CD4-positive, alpha-beta T cell treated with Interleukin-2 at 100 ng/mL for 4 hours (primary cell): ENCODE measurements at places on chromosomes 13 and 19.

GRCh38 chr13:41579168-41579567 is 121.8 kb downstream of the RGCC start:
- no peak for DNase-seq

DNA sequence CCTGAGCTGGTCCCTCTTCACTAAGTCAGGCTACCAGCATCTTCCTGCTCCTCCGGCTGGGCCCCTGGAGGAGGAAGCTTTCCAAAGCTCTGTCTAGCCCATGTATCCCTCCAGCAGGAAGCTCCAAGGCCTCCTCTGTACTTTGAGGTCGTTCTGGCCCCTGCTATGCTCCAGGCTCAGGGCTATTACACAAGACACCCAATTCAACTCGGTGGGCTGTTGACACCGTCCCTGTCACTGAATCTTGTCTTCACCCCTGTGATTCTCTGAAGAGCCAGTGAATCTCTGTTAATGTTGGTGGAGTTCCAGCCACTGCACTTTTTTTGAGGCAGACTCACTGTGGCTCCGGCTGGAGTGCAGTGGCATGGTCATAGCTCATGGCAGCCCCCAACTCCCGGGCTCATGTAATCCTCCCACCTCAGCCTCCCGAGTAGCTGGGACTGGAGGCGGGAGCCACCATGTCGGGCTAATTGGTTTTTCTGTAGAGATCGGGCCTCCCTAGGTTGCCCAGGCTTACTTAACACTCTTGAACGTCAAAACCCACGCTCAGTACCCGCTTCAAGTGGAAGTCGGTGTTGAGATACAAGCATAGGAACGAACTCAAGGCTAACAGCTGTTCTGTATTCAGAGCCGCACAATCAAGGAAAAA is 512 bp upstream of the REX1BD start:
- no peak for DNase-seq

GRCh38 chr19:1566392-1567115 is 1.6 kb downstream of the MEX3D start:
- DNase-seq: no peak

DNA sequence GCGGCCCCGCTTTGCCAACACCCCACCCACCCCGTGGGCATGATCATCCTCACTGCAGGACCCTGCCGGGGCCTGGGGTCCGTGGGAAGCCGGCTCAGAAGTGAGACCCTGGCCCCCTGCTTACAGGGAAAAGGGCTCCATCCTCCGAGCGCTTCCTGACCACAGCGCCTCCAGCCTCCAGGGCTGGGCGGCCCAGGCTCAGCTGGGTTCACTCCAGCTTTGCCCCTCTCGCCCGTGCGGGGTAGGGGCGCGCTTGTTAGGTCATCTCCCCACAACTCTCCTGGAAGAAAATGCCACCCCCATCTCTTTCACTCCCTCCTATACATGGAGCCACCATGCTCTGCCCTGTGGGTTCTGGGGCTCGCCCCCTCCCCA is 6.6 kb upstream of the C1QTNF9B start:
- DNase-seq: no peak

- DNase-seq: no peak
Measured at GRCh38 chr19:33358408-33358807, 15.1 kb upstream of the CEBPG start.

DNA sequence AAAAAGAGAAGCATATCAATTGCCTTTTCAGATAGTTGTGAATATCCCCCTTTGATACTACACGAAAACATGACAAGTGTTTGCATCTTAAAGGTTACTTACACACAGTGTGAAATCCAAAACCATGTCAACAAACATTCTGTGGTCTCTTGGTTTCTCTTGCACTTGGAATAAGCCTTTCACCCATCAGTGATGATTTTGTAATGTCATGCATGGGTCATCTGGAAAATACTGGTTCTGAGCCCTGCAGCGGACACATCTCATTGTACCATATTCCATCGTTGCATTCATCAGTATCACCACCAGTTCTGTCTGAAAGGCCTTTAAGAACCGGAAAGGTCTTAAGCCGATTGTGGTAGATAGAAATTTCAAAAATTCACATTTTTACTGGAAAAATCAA is 65.4 kb upstream of the SOX1 start:
- DNase-seq: no peak

DNA sequence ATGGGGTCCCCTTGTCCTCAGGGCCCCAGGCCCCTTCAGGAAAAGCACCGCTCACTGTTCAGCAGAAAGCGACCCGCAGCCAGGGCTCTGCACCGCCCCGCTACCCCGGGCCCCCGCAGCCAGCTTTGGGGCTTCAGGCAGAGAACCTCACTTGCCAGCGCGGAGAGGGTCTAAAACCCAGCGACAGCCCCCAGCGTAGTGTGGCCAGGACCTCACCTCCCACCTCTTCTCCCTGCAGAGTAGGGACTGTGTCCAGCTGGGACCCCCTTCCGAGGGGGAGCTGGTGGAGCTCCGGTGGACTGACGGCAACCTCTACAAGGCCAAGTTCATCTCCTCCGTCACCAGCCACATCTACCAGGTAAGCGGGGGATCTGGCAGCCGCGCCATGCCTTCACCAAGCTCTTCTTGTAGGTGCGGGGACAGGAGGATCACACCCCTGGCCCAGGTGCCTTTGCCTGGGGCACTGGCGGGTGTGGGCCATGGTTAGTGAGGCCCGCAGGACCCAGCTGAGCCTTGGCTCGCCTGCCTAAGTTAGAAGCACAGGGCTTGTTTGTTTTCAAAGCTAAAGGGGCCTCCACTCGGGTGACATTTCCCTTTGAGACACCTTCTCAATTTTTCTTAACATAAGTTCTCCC is 175.7 kb downstream of the KDM4B start:
- no peak for DNase-seq

DNA sequence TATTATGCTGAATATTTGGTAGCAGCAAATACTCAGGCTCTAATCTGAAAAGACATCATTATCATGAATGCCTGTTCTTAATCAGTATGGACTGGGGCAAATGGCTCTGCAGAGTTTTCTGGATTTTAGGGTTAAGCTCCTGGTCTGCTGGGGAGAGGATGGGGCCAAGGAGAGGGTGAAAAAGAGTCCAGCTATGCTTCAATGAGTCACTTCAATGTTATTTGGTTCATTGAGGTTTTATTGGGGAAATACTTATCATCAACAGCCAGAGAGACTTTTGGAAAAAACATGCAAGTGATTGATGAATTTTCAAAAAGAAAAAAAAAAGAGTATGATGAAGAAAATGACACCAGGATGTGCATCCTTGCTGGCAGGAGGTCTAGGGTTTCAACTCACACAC is 278.3 kb downstream of the UQCRFS1 start:
- DNase-seq: no peak

- DNase-seq: no peak
Measured at GRCh38 chr13:21909331-21909730, 238.5 kb downstream of the FGF9 start.

GRCh38 chr13:42350141-42350540 is 78.2 kb downstream of the AKAP11 start:
- DNase-seq: no peak

DNA sequence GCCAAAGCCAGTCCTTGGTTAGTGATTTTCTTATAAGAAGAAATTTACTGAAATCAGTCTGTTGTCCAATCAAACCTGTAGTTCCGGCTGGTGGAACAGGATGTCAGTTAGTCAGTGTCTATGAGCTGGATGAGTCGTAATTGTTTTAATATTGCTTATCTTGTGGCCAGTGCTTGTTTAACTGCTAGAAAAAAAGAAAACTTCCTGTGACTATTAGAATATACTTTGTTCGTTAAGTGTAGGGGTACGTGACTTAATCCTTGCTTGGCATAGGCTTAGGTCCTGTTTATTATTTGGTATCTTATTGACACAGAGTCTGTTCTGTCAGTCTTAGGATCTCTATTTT is 1484.8 kb upstream of the MIR17HG start:
- no peak for DNase-seq

GRCh38 chr13:44471686-44472085 is 98.1 kb downstream of the SERP2 start:
- no peak for DNase-seq

GRCh38 chr13:90792335-90792734 is 555.2 kb upstream of the MIR17HG start:
- no peak for DNase-seq

GRCh38 chr13:23349161-23349897 is 84.2 kb downstream of the SACS start:
- DNase-seq: no peak

GRCh38 chr19:50039968-50040367 is 14.2 kb downstream of the ZNF473 start:
- DNase-seq: no peak

GRCh38 chr13:56861476-56861875 is 279.2 kb upstream of the PRR20A start:
- DNase-seq: no peak

DNA sequence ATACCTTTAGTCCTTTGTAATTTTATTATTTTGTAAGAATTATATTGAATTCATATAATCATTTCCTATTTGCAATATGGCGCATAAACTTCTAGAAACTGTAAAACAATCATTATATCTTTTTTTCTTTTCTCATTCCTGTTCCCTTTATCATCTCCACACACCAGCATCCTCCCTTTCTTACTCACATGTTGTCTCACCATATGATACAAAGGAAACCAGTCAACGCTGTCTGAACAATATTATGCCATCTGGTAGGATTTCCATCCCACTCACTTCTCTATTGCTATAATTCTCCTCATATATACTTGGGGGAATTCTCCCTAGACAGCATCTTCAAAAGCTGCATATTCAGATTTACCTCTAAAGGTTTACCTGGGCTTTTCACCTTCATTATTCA is 389.8 kb downstream of the NDFIP2 start:
- DNase-seq: no peak

DNA sequence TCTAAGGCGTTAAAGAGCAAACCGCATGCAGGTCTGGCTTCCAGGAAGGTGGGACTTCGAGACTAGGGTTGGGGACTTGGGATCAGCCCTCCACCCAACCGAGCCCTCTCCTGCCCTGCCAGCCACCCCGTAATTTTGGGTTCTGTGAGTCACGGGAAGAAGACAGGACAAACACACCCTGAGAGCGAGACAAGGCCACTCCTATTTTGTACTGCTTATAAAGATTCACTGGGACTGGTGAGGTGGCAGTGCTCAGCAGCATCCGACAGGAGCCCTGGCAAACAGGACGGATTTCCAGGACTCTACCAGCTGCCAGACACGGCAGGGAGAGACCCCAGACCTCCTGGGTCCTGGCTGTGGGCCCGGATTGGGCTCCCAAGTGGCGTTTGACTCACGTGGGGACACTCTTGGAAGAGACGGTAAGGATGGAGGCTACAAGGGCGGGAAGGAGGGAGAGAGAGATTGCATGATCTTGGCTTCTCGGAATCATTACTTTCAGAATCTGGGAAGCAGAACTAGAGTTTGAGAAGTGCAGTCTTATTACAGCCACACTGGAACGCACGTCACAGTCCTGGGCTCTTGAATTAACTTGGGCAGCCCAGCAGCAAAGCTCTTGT is at the start of gene C5AR2:
C5AR2 (plus strand) TSS at position 245 of the 617 bp plus-strand sequence. CDS start 8,625 bp downstream, outside the sequence.
- no peak for DNase-seq

GRCh38 chr19:51294977-51295375 is 16.5 kb upstream of the IGLON5 start:
- no peak for DNase-seq

DNA sequence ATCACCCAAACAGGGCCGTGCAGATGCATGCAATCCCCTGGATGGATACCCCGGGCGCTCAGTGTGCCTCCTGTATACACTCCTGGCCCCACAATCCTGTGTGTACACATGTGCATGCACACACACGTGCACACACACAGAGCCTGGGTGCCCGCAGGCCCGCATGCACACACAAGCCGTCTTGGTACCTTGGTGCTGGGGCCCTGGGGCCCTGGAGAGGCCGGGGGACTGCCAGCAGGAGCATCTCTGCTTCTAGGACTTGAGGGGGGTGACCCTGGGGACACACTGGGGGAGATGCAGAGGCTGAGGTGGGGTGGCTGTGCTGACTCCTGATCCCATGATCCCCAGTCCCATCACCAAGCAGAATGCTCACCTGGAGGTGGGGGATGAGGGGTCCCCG is 15.6 kb upstream of the EPOR start:
- DNase-seq: no peak

GRCh38 chr13:113969973-113970611 is 3.8 kb downstream of the C13orf46 start:
- DNase-seq: no peak

DNA sequence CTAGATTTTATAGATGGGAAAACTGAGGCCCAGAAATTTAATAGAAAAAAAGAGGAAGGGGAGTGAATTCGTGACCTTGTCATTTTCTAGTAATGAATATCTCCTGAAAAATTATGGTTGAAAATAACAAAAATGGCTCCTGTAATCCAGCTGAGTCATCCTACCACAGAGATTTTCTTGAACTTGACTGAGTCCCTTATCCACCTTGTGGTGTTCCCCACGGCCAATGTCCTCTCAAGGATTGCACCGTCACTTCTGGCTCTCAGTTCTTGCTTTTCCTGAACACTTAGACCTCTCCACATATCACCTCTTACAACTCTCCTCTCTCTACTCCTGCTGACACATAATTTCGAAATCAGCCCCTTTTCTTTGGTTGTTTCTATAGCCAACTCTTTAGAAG is 1.2 kb upstream of the KATNAL1 start:
- DNase-seq: no peak

DNA sequence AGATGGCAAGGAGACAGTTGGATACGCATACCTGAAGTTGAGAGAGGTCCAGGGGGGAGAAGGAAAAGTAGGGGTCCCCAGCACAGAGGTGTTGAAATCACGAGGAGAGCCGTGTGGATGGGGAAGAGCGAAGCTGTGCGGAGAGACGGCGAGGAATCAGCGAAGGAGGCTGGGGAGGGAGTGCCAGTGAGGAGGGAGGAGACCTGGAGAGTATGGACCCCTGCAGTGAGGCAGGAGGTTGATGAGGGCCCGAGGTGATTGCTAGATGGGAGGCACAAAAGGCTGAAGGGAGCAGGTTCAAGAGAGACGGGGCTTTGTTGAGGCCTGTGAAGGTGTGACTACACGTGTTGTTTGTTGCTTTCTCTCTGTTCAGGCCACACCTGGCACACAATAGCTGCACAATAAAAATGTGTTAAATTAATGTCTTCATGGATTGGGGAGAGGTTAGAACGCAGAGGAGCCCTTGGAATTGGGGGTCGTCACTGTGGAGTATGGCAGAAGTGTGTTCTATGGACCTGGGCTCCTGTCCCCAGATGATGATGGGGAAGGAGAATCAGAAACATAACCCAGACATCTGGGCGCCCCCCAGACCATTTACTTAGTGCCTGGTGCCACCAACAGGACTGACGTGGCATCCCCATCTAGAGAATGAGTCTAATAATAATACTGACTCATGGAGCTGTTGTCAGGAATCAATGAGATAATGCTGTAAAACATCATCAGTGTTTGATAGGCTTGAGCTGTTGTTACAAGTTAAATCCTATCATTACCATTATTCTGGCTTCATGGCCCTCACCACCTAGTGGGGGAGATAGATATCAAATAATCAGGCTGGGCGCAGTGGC is 137.5 kb downstream of the SIPA1L3 start:
- DNase-seq: no peak
